Natural killer cell (primary cell): ENCODE measurements at places on chromosomes 3 and 15. TPM values are rescaled to one million over a fixed set of nuclear protein-coding genes. Genes with fewer than 3 reads are reported as not detected.

GRCh38 chr3:149828390-149828789 lies 15.4 kb downstream of the RNF13 start:
- DNase-seq = no peak

GRCh38 chr3:124451630-124452317 lies 278.5 kb upstream of the UMPS start:
- no peak for DNase-seq

The FGF7 gene
- not detected for total RNA-seq

The TTBK2 gene
- total RNA-seq = 17.5 TPM

The BFSP2 gene
- total RNA-seq = not detected

The CHRD gene
- total RNA-seq = not detected

- no peak for DNase-seq
Measured at GRCh38 chr3:50539356-50540286, 27.9 kb downstream of the C3orf18 start.

The MSL2 gene
- total RNA-seq = 114 TPM

DNA sequence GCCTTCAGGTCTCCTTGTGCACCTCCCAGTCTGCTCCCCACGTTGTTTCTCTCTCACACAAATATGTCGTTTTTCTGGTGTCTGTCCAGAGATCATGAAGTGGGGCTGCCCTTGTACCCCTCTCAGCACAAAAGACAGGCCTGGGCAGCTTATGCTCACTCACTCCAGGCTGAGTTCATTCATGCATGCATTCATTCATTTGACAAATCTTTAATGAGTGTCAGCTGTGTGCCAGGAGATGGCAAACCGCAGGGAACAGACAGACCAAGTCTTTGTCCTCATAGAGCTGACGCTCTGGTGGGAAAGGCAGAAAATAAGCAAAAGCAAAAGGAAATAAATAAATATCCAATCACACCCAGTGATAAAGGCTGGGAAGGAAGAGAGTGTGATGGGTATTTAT lies 7.6 kb upstream of the TRH start:
- no peak for DNase-seq

- DNase-seq = no peak
Measured at GRCh38 chr15:97522347-97522746, 438.2 kb upstream of the ARRDC4 start.

DNA sequence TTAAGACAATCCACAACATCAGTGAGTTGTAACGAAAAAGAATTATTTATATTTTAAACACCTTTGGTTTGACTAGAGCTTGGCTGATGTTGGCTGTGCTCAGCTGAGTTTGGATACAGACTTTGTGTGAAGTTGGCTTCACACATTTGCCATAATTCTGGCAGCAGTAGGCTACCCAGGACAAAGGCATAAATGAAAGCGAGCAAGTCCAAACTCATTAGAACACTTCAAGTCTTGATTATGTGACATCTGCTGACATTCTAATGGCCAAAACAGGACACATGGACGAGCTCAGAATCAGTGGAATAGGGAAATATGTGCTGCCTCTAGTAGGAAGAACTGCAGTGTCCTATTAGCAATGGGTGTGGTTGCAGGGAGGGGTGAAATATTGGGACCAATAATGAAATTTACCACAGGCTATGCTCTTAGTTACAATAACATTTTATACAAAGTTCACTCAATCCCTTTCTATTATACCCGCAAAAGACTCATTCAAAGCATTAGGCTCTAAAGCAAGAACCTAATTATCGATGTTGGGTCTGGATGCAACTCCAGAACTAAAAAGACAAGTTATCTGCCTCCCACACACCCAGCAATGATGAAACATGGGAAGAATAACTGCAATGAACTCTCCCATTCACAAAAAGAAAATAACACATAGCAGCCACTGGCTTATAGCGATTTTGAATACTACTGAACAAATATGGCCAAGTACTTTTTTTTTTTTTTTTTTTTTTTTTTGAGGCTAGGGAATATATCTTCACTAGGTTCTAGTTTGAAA lies 493.9 kb upstream of the RASGRP1 start:
- DNase-seq = no peak

DNA sequence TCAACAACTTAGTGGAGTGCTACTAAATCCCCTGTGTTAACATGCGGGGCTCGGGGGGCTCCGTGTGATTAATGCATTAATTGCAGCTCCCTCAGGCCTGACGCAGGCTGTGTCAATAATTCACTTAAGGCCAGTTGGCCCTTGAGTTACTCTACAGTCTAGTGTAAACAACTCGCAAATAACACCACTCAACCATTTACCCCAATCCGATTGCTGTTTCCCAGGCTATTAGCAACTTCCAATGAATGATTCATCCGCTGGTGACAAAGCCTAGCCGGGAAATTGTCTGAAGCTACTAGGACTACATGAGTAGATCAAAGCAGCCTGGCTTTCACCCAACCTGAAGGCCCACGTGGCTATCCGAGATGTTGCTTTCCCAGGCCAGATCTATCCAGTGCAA lies 121.3 kb upstream of the SOX14 start:
- DNase-seq = no peak

- no peak for DNase-seq
Measured at GRCh38 chr3:171615281-171615680, 155.1 kb upstream of the TNIK start.

The HEXA gene
- 173 TPM for total RNA-seq

The EIF1B gene
- total RNA-seq = 67.3 TPM

- no peak for DNase-seq
Measured at GRCh38 chr15:62787401-62787800, 255.1 kb upstream of the TPM1 start.

- DNase-seq = no peak
Measured at GRCh38 chr3:62143843-62144450, 229.4 kb downstream of the FEZF2 start.

The GALNT15 gene
- total RNA-seq = not detected

The TIGIT gene
- total RNA-seq = 24.9 TPM

The SV2B gene
- not detected for total RNA-seq

DNA sequence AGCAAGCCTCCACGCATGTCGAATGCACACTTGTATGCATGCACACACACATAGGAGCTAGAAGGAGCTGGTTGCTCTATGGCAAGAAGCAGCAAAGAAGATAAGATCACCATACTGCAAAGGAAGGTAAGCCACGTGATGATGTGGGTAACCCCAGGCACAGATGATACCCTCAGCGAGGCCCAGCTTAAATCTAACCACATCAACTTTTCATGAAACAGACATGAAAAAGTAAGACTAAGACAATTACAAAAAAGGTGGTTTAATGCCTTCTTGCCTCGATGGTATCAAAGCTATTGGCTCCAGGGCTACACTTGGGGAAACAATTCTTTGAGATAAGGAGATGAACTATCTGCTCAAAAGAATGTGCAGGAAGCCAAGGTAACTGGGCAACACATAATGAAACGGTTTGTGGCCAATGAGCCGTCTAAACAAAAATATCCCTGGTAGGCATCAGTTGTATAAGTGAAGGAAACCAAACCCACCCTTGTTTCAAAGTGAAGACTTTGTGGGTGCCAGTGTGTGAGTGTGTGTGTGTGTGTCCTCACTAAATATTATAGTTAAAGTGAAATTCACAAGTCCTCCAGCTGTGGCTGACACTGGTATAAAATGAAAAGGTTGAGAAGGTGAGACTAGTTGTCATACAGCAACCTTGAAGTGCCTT lies 365.7 kb upstream of the ICE2 start:
- peak; percentile 39 for DNase-seq

The GOLGA6D gene
- not detected for total RNA-seq

The SNX22 gene
- 0.41 TPM for total RNA-seq

The NEDD4 gene
- 7.8 TPM for total RNA-seq

The MAGEL2 gene
- not detected for total RNA-seq

GRCh38 chr15:38670128-38671005 lies 105.8 kb upstream of the RASGRP1 start:
- peak; percentile 45 for DNase-seq

The ATP8B4 gene
- total RNA-seq = 75.1 TPM

The IL5RA gene
- not detected for total RNA-seq

- no peak for DNase-seq
Measured at GRCh38 chr15:34106423-34106822, 4.5 kb downstream of the PGBD4 start.

DNA sequence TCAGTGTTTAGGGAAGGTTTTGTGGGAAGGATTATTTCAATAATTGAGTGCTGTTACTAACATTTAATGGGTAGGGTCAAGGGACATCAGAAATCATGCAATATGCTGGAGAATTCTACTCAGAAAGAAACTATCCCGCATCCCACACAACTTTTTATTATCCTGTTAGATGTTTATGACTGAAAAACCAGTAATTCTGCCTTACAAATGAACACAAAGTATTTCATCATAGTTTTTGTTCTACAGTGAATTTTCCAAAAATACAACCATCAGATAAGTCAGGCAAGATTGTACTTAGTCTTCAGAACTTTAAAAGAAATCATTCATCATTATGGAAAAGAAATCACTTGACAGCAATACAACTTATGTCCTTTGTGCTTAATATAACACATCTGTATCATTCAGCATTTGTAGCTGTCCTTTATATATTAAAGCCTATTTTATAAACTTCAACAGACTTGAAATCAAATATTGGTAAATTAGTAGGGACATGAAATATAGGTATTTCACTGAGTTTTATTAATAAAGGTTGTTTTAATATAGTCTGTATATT lies 61.9 kb downstream of the TRPM7 start:
- no peak for DNase-seq

- no peak for DNase-seq
Measured at GRCh38 chr3:55327131-55327920, 159.8 kb downstream of the WNT5A start.

DNA sequence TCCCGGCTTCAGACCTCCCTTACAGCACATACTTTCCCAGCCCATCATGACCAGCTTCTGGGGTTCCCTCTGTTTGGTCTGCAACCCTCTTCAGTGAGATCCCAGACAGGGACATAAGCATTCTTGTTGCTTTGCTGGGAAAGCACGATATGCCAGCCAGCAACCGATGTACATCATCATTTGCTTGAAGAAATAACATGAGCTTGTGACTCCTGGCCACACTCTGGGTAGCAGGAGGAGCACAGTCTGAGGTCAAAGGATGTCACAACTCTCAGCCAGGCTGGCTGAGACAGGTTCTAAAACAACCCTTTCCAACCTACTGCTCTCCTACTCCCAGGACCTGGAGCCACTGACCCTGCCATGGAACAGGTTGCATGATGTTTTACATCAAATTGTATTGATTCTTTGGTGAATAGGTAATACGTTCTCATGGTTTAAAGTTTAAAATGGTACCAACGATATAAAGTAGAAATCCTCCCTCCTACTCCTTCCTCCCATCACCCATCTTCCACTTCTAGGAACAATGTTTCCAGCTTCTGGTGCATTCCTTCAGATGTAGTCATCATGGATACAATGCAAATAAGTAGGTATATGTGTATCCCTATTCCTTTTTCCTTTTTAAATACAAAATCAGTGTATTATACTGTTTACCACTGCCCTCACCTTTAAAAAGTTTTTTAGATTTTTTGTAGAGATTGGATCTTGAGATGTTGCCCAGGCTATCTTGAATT lies 190.3 kb downstream of the OPA1 start:
- DNase-seq = no peak

DNA sequence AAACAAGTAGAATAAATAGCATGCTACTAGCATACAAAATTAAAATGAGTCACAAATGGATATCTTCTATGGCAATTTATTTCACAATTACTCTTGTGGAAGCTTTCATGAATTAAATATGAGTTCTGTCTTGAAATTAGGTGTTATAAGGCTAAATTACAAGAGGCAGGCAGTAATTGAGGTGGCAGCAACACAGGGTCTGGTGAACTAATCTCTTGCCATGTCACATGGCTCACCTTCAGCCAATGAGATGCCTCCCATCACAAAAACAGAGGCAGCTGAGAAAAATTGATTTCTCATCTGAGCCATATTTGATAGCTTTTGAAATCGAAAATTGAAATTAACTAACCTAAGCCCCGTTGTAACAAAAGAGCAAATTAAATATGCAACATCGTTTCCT lies 268.8 kb downstream of the NR2F2 start:
- DNase-seq = no peak

DNA sequence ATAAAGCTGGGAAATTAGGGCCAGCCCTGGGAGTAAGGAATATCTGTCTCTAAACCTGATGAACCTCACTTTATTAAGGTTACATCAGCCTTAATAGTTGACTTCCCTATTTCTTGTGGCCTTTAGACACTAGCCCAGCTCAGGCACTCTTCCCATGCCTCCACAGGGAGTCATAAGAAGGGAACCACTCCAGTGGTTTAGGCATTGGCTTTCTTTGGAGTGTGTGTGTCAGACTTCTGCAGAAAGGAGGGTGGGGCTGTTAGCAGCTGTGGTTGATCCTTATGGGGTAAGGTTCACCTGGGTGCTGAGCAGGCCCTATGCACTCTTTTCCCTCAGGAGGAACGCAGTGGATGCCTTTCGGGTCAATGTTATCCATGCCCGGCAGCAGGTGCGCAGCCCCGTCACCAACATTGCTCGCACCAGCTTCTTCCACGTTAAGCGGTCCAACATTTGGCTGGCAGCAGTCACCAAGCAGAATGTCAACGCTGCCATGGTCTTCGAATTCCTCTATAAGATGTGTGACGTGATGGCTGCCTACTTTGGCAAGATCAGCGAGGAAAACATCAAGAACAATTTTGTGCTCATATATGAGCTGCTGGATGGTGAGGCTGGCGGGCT lies 4.0 kb downstream of the AP2M1 start:
- DNase-seq = no peak

The CTSH gene
- total RNA-seq = 9.7 TPM

The SENP8 gene
- total RNA-seq = 0.28 TPM

The P2RY14 gene
- total RNA-seq = 0.31 TPM

DNA sequence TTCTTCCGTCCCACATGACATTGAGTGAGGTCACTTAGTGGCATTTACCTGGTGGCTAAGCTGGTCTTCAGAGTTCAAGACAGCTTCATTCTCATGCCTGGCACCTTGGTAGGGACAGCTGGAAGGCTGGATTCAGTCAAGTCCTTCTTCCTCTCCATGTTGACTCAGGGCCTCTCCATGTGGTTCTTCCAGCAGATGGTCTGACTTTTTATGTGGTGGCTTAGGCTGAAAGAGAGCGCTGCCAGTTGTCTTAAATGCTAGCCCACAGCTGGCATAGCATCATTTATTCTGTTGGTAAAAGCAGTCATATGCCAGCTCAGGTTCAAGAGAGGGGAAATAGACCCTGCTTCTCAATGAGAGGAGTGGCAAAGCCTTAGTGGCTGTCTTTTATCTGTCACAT lies 53.0 kb upstream of the CTDSPL start:
- DNase-seq = no peak

- no peak for DNase-seq
Measured at GRCh38 chr3:19652336-19652735, 281.7 kb downstream of the EFHB start.

- DNase-seq = no peak
Measured at GRCh38 chr15:71471347-71471746, 339.0 kb upstream of the NR2E3 start.

The IDH2 gene
- total RNA-seq = 91.5 TPM

The FEZF2 gene
- total RNA-seq = not detected

DNA sequence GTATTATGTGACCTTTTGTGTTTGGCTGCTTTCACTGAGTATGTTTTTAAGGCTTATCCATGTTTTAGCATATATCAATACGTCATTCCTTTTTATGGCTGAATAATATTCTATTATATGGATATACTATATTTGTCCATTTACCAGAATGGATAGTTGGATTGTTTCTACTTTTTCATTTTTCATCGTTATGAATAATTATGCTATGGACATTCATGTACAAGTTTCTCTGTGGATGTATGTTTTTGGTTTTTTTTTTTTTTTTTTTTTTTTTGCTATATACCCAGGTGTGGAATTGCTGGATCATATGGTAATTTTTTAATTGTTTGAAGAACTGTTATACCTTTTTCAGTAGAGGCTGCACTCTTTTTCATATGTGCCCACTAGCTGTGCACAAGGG lies 23.5 kb downstream of the DOCK3 start:
- DNase-seq = no peak

- no peak for DNase-seq
Measured at GRCh38 chr3:16137977-16138376, 36.5 kb upstream of the GALNT15 start.
